ENCODE measurements at places on chromosomes 1 and 21.
A peak's percentile ranks its signal among the peaks of the same experiment; 100 is the strongest.

GRCh38 chr1:117783606-117784396 is 145.6 kb downstream of the GDAP2 start:
- no peak overlapping the region for H3K4me3 ChIP-seq
- H3K4me1 ChIP-seq, result no peaks in the 10 kb centered on the region
- no peaks in the 10 kb centered on the region for H3K27me3 ChIP-seq
- DNase-seq, result no peak
- H3K27ac ChIP-seq, result no peak overlapping the region
- H3K36me3 ChIP-seq, result no peaks in the 10 kb centered on the region

GRCh38 chr1:115654663-115655305 is 13.0 kb downstream of the VANGL1 start:
- DNase-seq, result no peak
- no peaks in the 10 kb centered on the region for H3K27me3 ChIP-seq
- H3K27ac ChIP-seq, result no peak overlapping the region

DNA sequence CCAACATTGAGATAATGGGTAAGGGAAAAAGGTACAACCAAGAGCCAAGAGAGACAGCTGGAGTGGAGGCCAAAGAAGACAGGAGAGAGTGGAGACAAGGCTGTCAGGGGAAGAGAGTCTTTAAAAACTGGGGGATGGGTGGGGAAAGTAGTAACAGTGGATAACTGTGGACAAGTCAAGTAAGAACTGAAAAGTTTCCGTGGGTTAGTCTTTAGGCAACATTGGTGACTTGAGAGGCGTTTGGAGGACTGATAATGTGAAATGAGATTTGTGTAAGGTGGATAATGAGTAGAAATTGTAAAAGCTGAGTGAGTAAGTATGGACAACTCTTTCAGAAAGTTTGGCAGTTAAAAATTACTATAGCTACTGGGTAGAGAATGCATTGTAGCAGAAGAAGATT is 10.4 kb downstream of the PPP2R5A start:
- H3K36me3 ChIP-seq, result no peaks in the 10 kb centered on the region
- no peak for DNase-seq
- no peak overlapping the region for H3K27ac ChIP-seq
- no peaks in the 10 kb centered on the region for H3K4me1 ChIP-seq

- no peaks in the 10 kb centered on the region for H3K36me3 ChIP-seq
- DNase-seq, result no peak
- H3K4me1 ChIP-seq, result 0 out of 2 replicates have a peak, but pooled peaks cover 1% of the 10 kb centered on the region
- no peak overlapping the region for H3K27ac ChIP-seq
- no peaks in the 10 kb centered on the region for H3K27me3 ChIP-seq
- no peak overlapping the region for H3K4me3 ChIP-seq
Measured at GRCh38 chr21:46036696-46037330, 55.2 kb downstream of the COL6A1 start.

DNA sequence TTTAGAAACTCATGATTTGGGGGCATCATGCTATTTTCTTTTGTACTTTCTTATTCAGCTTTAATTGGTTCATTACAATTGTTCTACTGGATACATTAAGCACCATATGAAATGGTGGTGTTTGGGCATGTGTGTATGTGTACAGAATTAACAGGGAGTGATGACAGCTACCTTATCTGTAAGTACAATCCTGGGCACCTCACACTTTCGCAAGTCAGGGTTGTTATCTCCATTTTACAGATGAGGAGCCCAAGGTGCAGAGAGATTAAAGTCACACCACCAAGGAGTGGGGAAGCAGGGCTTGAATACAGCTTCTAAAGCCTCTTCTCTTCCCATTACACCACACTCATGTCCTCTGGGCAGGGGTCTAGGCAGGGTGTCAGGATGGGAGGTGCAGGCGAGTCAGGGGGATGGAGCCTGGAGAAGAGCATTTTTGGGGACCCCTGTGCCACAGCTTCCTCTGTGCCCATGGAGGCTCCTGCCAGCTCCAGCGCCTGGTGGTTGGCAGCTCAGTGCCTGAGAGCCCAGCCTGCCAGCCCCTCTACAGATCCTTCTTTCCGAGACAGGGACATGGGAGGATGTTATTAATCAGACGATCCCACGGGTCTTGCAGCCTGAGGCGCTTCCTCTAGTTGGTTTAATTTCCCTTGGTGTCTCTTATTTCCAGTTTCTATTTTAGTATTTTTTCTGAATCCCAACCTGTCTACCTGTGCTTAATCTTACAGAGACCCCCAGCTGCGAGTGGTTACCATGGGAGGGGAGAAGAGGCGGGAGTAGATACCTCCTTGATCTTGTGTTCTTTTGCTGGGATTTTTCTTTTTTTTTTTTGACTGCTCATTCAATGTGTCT is 126.2 kb upstream of the CD34 start:
- no peak for DNase-seq
- no peaks in the 10 kb centered on the region for H3K36me3 ChIP-seq
- H3K4me3 ChIP-seq, result no peak overlapping the region
- no peaks in the 10 kb centered on the region for H3K4me1 ChIP-seq
- H3K27me3 ChIP-seq, result no peaks in the 10 kb centered on the region

DNA sequence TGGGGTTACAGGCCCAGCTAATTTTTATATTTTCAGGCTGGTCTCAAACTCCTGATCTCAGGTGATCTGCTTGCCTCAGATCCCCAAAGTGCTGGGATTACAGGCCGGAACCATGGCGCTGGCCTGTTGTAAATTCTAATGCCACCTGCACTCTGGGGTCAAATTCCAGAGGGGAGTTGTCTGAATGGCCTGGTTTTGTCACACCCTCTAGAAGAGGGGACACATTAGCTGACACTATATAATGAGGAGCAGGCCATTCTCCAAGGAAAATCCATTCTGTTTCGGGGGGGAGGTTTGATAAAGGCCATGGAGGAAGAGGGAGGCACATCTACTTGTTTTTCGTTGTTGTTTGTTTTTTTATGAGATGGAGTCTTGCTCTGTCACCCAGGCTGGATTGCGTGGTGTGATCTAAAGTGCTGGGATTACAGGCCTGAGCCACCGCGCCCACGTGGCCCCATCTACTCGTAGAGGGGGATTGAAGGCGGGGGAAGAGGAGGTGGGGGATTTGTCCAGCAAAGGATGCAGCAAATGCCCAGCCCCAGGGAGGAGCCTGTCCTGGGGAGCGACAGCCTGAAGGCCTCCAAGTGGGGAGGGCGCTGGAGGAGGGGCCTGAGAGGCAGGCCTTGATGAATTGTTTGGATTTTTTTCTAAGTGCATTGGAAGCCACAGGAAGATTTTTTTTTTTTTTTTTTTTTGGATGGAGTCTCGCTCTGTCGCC is 78.4 kb upstream of the SLC45A1 start:
- no peak for DNase-seq
- H3K27ac ChIP-seq, result no peak overlapping the region
- no peaks in the 10 kb centered on the region for H3K27me3 ChIP-seq
- no peak overlapping the region for H3K4me3 ChIP-seq

GRCh38 chr1:223785808-223786207 is 59.9 kb downstream of the TP53BP2 start:
- H3K36me3 ChIP-seq, result peaks cover 4% of the 10 kb centered on the region
- H3K4me3 ChIP-seq, result no peak overlapping the region
- H3K27me3 ChIP-seq, result no peaks in the 10 kb centered on the region
- no peak overlapping the region for H3K27ac ChIP-seq
- no peaks in the 10 kb centered on the region for H3K4me1 ChIP-seq
- DNase-seq, result no peak

- DNase-seq, result no peak
- H3K36me3 ChIP-seq, result no peaks in the 10 kb centered on the region
- H3K4me3 ChIP-seq, result no peak overlapping the region
- no peaks in the 10 kb centered on the region for H3K4me1 ChIP-seq
Measured at GRCh38 chr1:67937010-67937409, 103.7 kb upstream of the GNG12 start.

DNA sequence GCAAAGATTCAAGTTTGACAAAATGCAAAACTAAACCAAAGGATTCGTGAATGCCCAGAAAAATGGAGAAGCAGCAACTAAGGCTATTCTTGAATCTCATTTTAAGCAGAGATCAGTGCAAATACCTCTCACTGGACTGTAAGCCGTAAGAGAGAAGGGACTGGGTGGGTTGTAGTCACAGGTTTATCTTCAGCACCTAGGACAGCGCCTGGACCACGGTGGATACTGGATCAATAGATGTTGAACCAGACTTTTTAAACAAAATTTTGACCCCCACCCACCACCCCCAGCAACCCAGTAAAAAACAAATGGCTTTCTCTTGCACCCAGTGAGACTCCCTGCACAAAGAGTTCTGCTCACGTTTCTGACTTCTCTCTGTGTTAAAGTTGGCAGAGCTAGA is 347.1 kb downstream of the AJAP1 start:
- no peaks in the 10 kb centered on the region for H3K4me1 ChIP-seq
- no peak for DNase-seq
- no peak overlapping the region for H3K4me3 ChIP-seq
- no peak overlapping the region for H3K27ac ChIP-seq
- no peaks in the 10 kb centered on the region for H3K27me3 ChIP-seq

DNA sequence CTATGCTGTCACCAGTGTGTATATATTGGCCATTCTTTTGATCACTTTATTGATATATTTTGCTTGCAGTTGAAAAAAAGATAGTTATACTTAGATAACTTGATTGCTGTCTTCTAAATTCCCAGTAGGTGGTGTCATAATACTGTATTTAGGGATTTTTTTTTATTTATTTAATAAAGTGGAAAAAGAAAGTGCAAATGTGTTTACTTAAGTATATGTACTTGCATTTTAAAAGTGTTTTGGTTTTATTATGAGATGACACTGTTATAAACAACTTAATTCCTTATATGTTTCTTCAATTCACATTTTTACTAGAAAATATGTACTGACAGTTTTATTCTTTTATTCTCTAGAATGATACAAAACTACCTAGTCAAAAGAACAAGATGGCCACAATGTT is 164.8 kb downstream of the USP25 start:
- no peaks in the 10 kb centered on the region for H3K27me3 ChIP-seq
- no peak for DNase-seq
- no peak overlapping the region for H3K4me3 ChIP-seq
- H3K27ac ChIP-seq, result no peak overlapping the region
- no peaks in the 10 kb centered on the region for H3K4me1 ChIP-seq
- 0 out of 2 replicates have a peak, but pooled peaks cover 2% of the 10 kb centered on the region for H3K36me3 ChIP-seq

GRCh38 chr1:151715726-151716404 is 738 bp downstream of the CELF3 start:
- DNase-seq, result no peak
- peak overlapping the region; percentile 30 for H3K4me3 ChIP-seq
- peaks cover 4% of the 10 kb centered on the region for H3K27me3 ChIP-seq
- H3K36me3 ChIP-seq, result no peaks in the 10 kb centered on the region
- 0 out of 2 replicates have a peak, but pooled peaks cover 2% of the 10 kb centered on the region for H3K4me1 ChIP-seq

- no peaks in the 10 kb centered on the region for H3K36me3 ChIP-seq
- no peak overlapping the region for H3K4me3 ChIP-seq
- DNase-seq, result no peak
- no peaks in the 10 kb centered on the region for H3K27me3 ChIP-seq
- no peaks in the 10 kb centered on the region for H3K4me1 ChIP-seq
Measured at GRCh38 chr1:74771913-74772515, 39.1 kb downstream of the TYW3 start.

DNA sequence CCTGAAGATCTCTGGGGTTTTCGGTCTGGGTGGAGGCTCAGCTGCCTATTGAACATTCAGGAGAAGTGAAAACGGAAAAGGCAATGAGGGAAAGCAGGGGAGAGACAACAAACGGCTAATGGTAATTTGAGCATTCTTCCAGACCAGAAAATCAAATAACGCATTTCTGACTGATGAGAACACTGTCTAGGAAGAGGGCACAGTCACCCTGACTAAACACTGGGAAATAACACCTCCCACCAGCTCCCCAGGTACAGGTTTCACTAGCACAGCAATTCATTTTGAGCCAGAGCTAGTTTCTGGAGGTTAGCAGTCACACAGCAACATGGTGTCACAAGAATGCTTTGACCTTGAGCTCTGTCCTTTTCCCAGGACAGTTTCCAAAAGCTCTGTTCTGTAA is 21.1 kb downstream of the NCF2 start:
- H3K27me3 ChIP-seq, result no peaks in the 10 kb centered on the region
- no peak overlapping the region for H3K27ac ChIP-seq
- no peak for DNase-seq
- H3K36me3 ChIP-seq, result no peaks in the 10 kb centered on the region
- H3K4me1 ChIP-seq, result no peaks in the 10 kb centered on the region

- no peak for DNase-seq
- H3K27ac ChIP-seq, result no peak overlapping the region
- no peak overlapping the region for H3K4me3 ChIP-seq
- no peaks in the 10 kb centered on the region for H3K36me3 ChIP-seq
- no peaks in the 10 kb centered on the region for H3K4me1 ChIP-seq
- H3K27me3 ChIP-seq, result no peaks in the 10 kb centered on the region
Measured at GRCh38 chr1:17347769-17348592, 24.0 kb upstream of the PADI6 start.

DNA sequence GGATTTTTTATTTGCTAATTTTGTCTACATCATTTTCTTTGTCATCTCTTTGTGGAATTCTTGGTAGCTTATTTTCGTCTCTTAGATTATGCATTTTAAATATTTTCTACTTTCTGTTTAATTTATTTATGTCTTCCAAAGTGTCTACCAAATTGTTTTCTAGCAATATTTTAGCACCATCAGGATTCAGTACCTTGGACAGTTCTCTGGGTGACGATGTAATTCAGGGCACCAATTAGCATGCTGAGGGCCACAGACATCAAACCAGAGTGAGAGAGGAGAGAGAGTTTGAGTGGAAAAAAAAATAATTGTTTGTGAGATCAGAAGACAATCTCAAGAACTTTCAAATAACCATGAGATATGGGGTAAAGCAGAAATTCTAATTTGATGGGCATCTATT is 169.8 kb upstream of the CXADR start:
- H3K4me1 ChIP-seq, result no peaks in the 10 kb centered on the region
- DNase-seq, result peak; percentile 16
- H3K27ac ChIP-seq, result no peak overlapping the region

All from iPS DF 6.9 (cell line).